ENCODE measurements at places on chromosomes 16 and 17.

- DNase-seq, result no peak
Observed at GRCh38 chr17:17419631-17420030, 57.2 kb upstream of the MED9 start.

DNA sequence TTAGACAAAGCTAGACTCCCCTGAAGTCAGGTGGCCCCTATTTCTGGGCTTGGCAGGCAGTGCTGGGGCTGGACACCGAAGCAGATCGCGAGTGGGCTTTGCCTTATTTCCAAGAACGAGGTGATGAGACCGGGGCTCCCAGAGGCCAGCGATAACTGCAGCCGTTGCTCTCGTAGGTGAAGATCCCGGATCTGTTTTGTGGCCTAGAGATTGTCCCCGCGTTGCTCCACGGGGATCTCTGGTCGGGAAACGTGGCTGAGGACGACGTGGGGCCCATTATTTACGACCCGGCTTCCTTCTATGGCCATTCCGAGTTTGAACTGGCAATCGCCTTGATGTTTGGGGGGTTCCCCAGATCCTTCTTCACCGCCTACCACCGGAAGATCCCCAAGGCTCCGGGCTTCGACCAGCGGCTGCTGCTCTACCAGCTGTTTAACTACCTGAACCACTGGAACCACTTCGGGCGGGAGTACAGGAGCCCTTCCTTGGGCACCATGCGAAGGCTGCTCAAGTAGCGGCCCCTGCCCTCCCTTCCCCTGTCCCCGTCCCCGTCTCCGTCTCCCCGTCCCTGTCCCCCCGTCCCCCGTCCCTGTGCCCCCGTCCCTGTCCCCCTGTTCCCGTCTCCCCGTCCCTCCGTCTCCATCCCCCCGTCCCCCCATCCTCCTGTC, 1.5 kb upstream of the TBCD start:
- DNase-seq, result no peak

DNA sequence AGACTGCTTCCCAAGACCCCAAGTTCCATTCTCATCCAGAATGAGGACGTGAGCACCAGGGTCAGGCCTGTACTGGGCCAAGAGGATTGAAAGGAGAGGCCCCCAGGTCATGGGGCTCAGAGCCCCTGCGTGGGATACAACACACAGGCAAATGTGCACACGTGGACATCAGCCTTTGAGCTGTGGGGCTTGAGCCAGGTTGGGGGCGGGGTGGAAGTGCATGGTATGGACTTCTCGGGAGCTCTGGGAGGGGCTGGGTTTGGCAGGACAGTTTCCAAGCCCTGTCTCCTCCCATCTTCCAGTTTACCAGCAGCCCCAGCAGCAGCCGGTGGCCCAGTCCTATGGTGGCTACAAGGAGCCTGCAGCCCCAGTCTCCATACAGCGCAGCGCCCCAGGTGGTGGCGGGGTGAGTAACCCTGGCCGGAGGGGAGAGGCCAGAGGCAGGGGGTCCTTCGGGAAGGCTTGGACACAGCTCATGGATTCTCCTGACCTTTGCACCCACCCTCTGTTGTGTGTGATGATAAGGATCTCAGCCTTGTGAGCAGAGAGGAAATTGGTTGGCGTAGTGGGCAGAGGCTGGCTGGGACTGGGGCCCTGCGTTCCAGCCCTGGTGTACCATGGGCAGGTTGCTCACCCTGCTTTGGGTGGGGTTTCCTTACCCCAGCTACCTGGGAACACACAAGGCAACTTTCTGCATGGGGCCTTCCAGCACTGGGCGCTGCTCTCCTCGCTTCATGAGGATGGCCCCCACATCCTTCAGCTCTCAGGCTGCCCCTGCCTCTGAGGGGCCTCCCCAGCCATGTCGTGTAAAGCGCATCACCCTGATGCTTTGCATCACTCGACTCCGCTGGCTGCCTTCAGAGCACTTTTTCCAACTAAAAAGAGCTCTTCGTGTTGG, 10.4 kb upstream of the LASP1NB start:
- DNase-seq, result no peak

DNA sequence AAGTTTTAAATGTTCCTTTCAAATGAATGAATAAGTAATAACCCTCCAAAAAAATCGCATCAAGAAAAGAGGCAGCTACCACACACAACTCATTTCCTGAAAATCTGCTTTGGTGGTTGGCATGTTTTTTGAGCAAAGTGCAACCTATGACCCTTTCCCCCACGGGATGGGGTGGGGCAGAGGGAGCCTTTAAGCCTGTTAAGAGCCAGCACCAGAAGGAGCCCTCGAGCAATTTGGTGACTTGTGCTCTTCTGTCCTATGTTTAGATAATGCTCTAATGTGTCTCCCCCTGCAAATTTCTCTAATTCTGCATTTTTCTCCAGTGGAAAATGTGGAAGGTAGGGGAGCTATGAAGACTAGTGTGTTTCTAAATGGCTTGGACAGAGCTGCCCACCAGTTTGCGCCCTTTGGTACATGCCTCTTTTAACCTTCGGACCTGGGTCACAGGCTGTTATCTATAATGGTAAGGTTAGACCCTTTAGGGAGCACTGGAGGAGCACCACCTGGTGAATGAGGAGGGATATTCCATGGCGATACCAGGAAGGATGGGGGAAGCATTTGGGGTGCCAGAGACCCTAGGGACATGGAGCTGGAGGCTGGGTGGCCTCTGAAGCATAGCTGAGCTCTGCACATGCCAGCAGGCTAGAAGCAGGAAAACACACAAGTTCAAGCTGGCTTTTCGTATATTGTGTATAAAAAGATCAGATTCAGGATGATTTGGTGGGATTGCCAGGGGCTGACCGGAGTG, 1.6 kb downstream of the PYCARD start:
- peak; percentile 32 for DNase-seq

DNA sequence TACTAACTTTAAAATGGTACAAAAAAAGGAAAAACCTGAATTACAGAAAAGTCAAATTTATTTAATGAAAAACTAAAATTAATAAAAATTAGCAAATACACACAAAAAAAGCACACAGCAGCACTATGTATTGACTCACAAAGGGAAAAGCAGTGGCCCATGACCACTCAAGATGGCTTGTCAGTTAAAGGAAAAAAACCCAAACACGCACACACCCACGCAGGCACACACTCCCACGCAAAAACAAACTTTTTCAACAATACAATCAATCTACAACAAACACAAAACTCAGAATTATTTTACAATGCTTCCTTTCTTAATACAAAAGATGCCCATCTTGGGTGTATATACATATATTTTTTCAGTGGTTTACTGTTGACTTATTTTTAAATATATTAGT, 24.2 kb downstream of the SIAH1 start:
- DNase-seq, result no peak

DNA sequence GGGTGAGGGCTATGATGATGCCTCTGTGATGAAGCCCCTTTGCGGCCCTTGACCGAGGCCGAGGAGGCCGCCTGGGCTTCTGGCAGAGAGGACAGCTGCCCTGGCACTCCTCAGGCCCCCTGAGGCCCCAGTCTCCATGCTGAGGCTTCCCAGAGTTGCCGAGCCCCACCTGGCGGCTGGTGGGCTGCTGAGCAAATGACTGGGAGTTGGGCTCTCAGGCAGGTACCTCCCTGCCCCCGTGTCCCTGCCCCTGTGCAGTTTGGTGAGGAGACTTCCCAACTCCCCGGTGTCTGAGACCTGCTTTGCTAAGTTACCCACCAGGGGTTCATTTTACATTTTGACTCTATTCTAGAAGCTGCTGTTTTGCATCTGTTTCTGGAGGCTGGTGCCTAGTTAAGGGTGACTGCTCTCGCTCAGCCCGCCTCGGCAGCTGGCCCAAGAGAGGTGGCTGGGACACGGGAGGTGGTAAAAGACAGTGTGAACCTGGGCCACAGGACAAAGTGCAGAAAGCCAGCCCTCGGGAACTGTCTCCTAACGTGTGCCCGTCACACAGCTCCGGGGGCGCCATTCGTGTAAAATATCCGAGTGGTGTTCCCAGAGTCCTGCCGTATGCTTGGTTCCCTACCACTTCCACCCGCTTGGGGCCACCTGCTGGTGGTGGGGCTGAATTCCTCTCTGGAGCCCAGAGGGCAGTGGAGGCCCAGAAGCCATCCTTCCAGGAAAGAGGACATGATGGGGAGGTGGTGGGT, 134.5 kb downstream of the RAB11FIP4 start:
- no peak for DNase-seq
